PC-3 (cell line): ENCODE measurements at places on chromosomes 5 and 9. TPM values are rescaled to one million over a fixed set of nuclear protein-coding genes. Genes with fewer than 3 reads are reported as not detected.
A peak's percentile ranks its signal among the peaks of the same experiment; 100 is the strongest.

Gene TTF1
- total RNA-seq: 9.6 and 12.5 TPM in 2 replicates

DNA sequence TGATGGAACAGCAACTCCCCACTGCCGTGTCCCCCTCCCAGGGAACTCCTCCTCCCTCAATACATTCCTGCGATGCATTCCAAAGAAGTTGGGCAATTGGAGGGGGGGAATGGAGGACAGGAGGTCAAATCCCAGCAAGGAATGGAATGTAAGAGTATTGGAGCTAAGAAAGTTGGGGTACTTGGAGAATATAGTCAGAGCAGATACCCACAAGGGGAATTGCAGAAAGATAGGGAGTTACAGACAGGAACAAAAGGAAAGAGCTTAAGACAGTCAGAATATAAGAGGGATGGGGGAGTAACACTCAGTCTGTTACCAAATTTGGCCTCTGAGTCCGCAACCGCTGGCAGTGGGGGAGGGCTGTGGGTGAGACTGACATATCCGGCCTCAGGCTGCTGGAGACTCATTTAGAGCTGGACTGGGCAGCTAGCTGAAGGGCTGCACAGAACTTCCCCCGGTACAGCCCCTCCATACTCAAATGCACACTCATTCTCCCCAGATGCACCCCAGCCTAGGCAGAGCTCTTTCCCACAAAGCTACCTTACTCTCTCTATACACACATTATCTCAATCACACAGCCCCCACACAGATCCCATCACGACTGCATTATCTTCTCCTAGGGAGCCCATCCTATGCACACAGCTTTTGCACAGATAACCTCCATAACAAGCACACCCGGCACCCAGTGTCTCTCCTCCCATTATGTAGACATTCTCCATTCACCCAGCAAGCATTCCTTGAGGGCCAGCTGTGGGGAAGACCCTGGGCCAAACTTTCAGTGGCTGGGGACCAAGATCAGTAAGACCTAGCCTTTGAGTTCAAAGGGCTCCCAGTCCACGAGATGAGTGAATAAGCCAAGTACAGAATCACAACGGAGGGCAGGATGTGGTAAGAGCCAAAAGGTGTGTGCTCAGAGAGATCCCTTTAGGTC lies 3.7 kb downstream of the TLN1 start:
- peaks cover 3% of the 10 kb centered on the region; the same call in 1 of the 2 replicates for H3K36me3 ChIP-seq
- peak; percentile 70 for DNase-seq

- H3K4me1 ChIP-seq: no peaks in the 10 kb centered on the region
- H3K36me3 ChIP-seq: no peaks in the 10 kb centered on the region
- no peak for DNase-seq
- no peak overlapping the region for H3K27ac ChIP-seq
- no peak overlapping the region for H3K4me3 ChIP-seq
- H3K27me3 ChIP-seq: no peaks in the 10 kb centered on the region
Measured at GRCh38 chr5:160773646-160774410, 78.2 kb downstream of the ATP10B start.

DNA sequence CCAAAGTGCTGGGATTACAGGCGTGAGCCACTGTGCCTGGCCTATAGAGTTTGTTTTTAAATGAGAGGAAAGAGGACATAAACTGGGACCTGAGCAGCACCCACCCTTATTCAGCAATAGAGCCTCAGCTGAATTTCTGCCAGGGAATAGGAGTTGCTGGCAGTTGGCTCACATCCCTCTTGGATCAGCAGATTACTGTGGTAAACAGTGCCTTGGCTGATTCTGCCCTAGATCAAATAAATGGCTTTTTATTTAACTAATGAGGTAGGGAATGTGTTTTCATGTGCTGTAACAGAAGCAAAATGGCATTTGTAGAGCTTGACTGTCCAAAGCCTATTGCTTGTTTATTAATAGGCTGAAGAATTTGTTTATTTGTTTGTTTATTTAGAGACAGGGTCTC lies 2.1 kb downstream of the ARHGEF37 start:
- peak; percentile 29 for DNase-seq
- H3K27ac ChIP-seq: no peak overlapping the region
- H3K36me3 ChIP-seq: no peaks in the 10 kb centered on the region
- no peak overlapping the region for H3K4me3 ChIP-seq

DNA sequence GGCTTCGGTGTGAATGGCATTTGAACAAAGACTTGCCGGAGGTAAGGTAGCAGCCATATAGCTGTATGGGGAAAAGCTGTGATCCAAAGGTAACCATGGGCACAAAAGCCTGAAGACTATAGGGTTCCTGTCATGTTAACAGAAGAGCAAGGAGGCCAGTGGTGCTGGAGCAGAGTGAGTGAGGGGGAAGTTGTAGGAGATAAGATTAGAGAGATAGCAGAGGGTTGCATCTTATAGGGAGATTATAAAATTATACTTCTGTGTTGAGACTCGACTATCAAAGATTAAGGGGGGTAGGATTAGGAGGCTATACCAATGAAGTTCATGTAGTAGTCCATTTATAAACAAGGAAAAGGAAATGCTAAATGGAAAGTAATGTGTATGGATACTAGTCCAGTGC lies 3.3 kb downstream of the NCBP1 start:
- no peak overlapping the region for H3K27ac ChIP-seq
- peak overlapping the region; percentile 59 for H3K4me3 ChIP-seq
- DNase-seq: no peak
- H3K4me1 ChIP-seq: peaks cover 14% of the 10 kb centered on the region
- no peaks in the 10 kb centered on the region for H3K27me3 ChIP-seq
- no peaks in the 10 kb centered on the region for H3K36me3 ChIP-seq

Gene IRX1
- not detected in 2 replicates for total RNA-seq

DNA sequence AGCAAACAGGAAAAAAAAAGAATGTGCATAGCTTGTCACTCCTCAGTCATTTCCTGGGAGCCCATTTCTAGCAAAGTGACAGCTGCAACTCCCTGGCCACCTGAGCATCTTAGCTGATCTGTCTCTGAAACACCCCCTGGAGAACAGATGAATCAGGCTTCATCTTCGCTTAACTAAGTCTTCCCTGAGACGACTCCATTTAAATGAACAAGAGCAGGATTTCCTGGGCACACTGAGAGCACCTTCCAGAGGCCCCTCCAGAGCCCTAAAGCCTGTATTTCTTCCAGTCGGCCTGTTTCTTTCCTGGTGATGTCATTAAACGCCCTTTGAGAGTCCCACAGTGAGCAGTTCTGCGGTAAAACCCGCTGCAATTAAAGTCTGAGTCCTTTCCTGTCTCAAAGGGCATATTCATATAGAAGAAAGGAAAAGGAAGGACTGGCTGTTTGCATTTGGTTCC lies 13.9 kb downstream of the TGFBI start:
- peak overlapping the region; percentile 59 for H3K27ac ChIP-seq
- no peak overlapping the region for H3K4me3 ChIP-seq
- H3K27me3 ChIP-seq: no peaks in the 10 kb centered on the region

DNA sequence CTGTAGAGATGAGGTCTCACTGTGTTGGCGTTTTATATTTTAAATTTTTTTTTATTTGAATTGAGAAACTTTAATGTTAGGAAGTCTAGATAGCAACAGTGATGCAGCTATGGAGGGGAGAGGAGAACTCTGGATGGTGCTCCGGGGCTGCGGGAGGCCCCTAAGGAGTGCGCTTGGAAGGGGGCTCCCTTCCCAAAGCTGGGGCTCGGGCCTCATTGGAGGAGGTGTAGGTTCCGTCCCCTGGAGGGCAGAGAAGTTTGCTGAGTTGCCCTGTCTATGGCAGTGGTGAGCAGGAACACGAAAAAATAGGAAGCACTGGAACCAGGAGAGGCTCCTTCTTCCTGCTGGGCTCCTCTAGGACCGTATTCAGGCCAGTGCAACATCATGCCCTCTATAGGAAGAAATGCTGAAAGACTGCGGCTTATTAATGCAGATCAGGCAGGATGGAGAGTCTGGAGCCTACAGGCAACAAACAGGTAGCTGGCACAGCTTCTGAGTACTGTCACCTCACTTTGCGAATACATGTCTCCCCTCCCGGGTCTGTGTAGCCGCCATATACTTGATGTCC lies 16.1 kb downstream of the AHRR start:
- no peaks in the 10 kb centered on the region for H3K36me3 ChIP-seq
- DNase-seq: peak; percentile 50
- no peak overlapping the region for H3K27ac ChIP-seq
- no peak overlapping the region for H3K4me3 ChIP-seq
- no peaks in the 10 kb centered on the region for H3K4me1 ChIP-seq
- H3K27me3 ChIP-seq: no peaks in the 10 kb centered on the region

DNA sequence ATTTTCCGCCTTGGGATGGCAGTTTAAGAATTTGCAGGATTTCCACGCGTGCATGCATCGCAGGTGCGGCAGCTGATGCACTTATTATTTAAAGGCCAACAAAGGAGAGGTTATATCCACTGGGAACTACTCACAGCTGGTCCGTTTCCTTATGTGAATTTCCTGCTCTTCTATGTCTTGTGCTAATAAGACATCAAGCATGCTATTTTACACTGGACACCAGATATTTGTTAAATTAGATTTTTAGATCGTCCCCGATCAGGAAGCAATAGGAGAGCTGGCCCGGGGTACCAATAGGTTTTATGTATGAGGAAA lies 476 bp upstream of the DTWD2 start:
- H3K4me3 ChIP-seq: peak overlapping the region; percentile 82
- H3K36me3 ChIP-seq: no peaks in the 10 kb centered on the region
- peak; percentile 7 for DNase-seq
- H3K4me1 ChIP-seq: peaks cover 24% of the 10 kb centered on the region

- DNase-seq: peak; percentile 95
- H3K4me3 ChIP-seq: no peak overlapping the region
- H3K27ac ChIP-seq: peak overlapping the region; percentile 46
- H3K27me3 ChIP-seq: no peaks in the 10 kb centered on the region
- peaks cover 33% of the 10 kb centered on the region for H3K4me1 ChIP-seq
- H3K36me3 ChIP-seq: no peaks in the 10 kb centered on the region
Measured at GRCh38 chr5:8848997-8849594, 696.8 kb downstream of the SEMA5A start.

- no peaks in the 10 kb centered on the region for H3K27me3 ChIP-seq
- H3K27ac ChIP-seq: no peak overlapping the region
- H3K4me3 ChIP-seq: no peak overlapping the region
- H3K36me3 ChIP-seq: no peaks in the 10 kb centered on the region
- DNase-seq: no peak
Measured at GRCh38 chr9:117916291-117916690, 212.1 kb downstream of the TLR4 start.

Gene RBM18
- 5.1 and 8.3 TPM in 2 replicates for total RNA-seq

- H3K36me3 ChIP-seq: no peaks in the 10 kb centered on the region
- no peak overlapping the region for H3K27ac ChIP-seq
- peaks cover 11% of the 10 kb centered on the region; the same call in 1 of the 2 replicates for H3K4me1 ChIP-seq
Measured at GRCh38 chr5:123438244-123438643, 15.0 kb upstream of the CEP120 start.

Gene DND1
- 0.75 and 1.1 TPM in 2 replicates for total RNA-seq

- H3K4me3 ChIP-seq: peak overlapping the region; percentile 70
- H3K36me3 ChIP-seq: peaks cover 2% of the 10 kb centered on the region; the same call in 1 of the 2 replicates
- peaks cover 22% of the 10 kb centered on the region for H3K4me1 ChIP-seq
- no peaks in the 10 kb centered on the region for H3K27me3 ChIP-seq
- peak; percentile 65 for DNase-seq
Measured at GRCh38 chr9:136787690-136788400, 3.3 kb upstream of the TMEM141 start.

DNA sequence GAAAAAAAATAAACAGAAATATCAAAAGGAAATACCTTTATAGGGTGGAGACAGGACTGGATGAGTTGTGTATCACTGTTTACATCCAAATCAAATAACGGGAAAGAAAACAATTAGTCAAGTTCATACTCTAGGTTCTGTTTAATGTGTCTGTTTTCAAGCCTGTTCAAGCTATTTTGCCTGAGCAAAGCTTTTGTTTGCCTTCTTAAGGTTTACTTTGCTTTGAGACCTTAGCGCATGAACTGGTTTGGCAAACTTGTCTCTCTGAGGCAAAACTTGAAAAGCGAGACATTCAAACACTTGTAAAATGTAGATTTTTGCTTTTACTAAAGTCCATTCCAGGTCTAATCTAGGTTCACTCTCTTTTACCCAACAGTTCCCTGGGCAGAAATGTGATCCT lies 174.1 kb upstream of the RFX3 start:
- DNase-seq: peak; percentile 28
- no peaks in the 10 kb centered on the region for H3K36me3 ChIP-seq
- H3K27ac ChIP-seq: no peak overlapping the region
- no peak overlapping the region for H3K4me3 ChIP-seq

Gene PCDHA4
- total RNA-seq: 1.5 and 1.6 TPM in 2 replicates

Gene RPL7A
- total RNA-seq: 998 and 1,156 TPM in 2 replicates

DNA sequence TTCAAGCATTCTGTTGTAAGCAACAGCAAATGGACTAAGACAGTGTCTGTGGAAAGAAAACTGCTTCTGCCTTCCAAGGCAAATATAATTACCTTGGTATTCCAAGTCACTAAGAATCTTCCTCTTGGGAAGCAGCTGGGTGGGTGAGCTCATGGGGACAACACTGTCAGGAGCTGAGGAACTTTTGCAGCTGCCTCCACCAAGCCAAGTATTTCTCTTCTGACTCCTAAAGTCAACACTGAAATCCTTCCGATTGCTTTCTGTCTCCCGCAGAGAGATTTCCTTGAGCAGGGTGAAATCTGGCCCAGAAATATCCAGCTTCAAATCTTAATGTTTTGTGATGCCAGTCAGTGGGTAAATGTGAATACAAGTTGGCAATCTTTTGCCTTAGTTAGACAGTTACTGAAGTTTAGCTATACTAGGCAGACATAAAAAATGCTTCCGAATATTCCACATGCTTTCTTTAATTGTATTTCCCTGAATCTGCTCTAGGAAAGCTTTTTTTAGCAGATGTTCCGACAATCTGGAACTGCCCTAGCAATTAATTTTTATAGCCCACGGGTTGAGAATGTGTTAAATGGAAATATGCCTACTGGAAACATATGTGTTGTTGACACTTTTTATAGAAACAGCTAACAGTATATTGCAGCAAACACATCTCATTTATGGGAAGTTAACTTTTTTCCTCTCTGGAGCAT lies 369.9 kb upstream of the DAB2 start:
- H3K4me3 ChIP-seq: no peak overlapping the region
- no peaks in the 10 kb centered on the region for H3K4me1 ChIP-seq
- H3K36me3 ChIP-seq: no peaks in the 10 kb centered on the region
- no peaks in the 10 kb centered on the region for H3K27me3 ChIP-seq
- no peak overlapping the region for H3K27ac ChIP-seq

Gene RNF183
- not detected in 2 replicates for total RNA-seq

- H3K27me3 ChIP-seq: no peaks in the 10 kb centered on the region
- H3K4me1 ChIP-seq: no peaks in the 10 kb centered on the region
- H3K36me3 ChIP-seq: no peaks in the 10 kb centered on the region
Measured at GRCh38 chr9:35380619-35381018, 109.3 kb upstream of the RUSC2 start.

DNA sequence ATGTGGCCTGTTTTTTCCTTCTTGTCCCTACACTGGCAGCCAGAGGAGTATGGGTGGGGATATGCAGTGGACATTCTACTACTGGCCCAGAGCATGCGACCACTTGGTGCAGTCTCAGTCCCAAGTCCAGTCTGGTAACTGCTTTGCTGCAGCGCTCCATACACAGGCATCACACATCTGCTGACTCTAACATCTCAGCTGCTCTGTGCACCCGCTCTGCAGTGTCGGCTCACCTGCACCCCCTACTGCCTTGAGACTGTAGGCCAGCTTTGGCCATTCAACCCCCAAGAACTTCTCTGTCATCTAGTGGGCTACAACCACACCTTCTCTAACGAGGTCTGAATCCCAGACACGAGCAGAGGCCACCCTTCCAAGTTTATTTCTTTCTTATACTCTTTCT lies 46.4 kb upstream of the SLCO6A1 start:
- no peak overlapping the region for H3K4me3 ChIP-seq
- no peak overlapping the region for H3K27ac ChIP-seq
- peak; percentile 55 for DNase-seq
- peaks cover 16% of the 10 kb centered on the region for H3K27me3 ChIP-seq
- H3K4me1 ChIP-seq: no peaks in the 10 kb centered on the region
- H3K36me3 ChIP-seq: no peaks in the 10 kb centered on the region

Gene BTNL8
- 0.23 TPM in 1 of 2 replicates, not detected in the other for total RNA-seq
